ENCODE measurements at places on chromosomes 2 and 18.
A peak's percentile ranks its signal among the peaks of the same experiment; 100 is the strongest.

GRCh38 chr2:42249887-42250286 lies 80.7 kb downstream of the EML4 start:
- DNase-seq, result no peak

DNA sequence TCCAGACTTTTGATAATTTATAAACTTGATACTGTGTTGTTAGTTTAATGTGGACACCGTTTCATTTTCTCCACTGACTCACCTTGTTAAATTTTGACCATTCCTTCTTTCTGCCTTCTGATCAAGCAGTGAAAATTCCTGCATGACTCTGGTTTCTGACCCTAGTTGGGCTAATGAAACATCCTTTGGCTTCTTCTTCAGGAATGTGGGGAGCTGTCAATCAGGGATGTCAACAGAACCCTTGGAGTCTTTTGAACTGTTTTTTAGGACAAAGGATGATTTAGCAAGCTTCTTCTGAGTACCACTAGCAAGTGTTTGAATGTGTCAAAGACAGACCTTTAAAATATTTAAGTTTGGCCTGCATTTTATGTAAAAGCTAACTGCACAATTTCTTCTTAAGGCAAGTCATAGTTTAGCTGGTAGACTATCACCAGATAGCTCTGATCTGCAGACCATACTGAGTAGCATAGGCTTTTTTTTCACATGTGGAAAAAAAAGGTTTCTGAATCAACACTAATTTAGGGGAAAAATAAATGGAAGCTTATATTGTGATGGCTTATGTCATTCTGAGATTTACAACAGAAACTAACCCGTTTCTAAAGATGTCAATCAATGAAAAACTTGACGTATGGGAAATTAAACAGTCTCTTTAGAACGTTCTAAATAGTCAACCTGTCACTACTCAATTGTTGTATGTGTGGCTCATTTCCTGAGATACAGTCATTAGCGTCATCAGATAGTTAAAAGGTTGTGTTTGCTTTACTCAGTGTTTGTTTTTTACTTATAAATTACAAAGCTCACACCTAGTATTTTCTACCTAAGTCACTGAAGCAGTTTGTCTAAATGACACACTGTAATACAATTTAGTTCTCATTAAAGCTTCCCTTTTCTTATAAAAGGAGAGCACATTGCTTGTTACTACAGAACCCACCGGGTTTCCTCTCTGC lies 311.4 kb downstream of the PTPRM start:
- DNase-seq, result no peak

DNA sequence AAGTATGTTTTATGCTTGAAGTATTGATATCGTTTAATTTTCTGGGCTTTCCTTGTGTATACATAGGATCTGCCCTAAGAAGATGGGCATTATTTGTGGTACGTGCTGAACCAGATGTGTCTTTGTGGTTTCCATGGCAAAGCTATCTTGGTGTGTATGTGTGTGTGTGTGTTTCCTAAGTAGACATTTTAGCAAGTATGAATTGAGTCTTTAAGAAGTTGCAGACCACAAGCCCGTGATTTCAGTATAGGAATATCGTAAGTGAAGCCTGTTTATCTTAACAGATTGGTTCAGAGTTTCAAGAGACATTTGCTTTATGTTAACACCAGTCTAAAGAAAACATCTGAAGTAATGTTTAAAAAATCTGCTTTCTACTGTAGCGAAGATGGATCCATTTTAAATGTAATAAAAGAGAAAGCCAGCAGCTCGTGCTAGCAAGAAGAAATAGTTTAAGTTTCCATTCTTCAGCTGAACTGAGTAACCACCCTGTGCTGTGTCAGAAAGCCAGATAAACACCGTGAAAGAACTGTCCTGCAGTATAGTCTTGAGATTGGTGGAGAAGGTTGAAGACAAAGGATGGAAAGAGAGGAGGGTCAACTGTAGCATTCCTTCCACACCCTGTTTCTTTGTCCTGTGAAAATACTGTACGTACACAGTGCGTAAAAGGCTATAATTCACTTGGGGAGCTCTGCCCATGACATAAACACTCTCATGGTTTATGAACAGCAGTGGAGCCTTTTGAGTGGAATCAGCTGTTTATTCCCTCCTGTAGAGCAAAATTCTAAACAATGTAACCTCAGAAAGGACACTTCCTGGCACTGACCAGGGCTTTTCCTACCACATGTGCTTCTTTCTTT lies 91.9 kb upstream of the FOSL2 start:
- DNase-seq, result no peak

DNA sequence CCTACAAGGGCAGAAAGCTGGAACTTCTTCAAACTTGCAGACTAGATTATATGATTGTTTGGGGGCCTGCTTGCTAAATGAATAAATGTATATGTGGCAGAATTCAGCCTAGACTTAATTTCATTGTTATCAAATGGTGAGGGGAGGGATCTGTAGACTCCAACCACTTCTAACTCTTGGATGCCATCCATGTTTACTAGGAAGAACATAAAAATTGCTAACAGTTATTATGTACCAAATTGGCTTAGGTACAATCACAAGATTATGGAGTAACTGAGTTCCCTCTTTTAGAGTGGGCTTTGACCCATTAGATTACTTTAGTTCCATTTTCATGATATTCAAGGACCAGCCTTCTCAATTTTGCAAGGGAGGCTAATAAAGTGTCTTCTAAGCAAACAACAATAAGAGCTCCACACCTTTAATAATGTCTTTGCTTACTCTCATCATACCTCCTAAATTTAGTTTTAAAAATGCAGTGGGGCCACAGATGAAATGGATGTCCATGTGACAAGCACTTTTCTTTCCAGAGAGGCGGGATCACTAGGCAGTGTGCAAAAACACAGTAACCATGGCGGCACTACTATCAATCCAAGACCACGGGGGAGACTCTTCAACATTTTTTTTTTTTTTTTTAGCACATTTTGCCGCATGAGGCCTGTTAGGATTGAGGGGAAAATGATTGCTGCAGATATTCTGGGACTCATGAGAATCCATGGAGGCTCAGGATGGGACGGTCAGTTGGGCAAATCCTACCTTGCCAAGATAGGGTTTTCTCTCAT lies 217.6 kb upstream of the SPRED2 start:
- DNase-seq, result no peak

- peak; percentile 50 for DNase-seq
Observed at GRCh38 chr2:70861777-70862625, 26.4 kb upstream of the CD207 start.

- no peak for DNase-seq
Observed at GRCh38 chr2:168130346-168130745, 117.0 kb downstream of the STK39 start.

GRCh38 chr2:191436368-191437055 lies 191.3 kb downstream of the MYO1B start:
- DNase-seq, result no peak

- no peak for DNase-seq
Observed at GRCh38 chr18:52409727-52410126, 69.7 kb downstream of the DCC start.

DNA sequence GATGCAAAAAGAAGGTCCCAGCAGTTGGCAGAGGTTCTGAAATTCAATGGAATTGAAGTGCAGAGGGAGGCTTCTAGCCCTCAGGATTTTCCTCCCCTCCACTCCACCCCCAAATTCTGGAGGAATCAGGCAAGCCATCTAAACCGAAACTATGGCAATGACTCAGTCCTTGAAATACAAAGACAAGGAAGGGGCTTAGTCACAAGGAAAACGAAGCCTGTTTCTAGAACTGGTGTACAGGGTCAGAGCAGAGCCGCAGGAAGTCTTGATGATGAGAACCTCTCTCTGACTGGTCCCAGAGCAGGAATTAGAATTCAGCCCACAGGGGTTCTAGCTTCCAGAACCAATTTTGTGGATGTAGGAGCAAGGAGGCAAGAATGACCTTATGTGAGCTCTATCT lies 111.7 kb upstream of the SCN1A start:
- DNase-seq, result no peak

GRCh38 chr18:23723121-23723520 lies 33.9 kb downstream of the LAMA3 start:
- no peak for DNase-seq

- no peak for DNase-seq
Observed at GRCh38 chr18:77944533-77944932, 694.9 kb downstream of the GALR1 start.

- DNase-seq, result no peak
Observed at GRCh38 chr18:4821801-4822200, 366.7 kb upstream of the DLGAP1 start.

GRCh38 chr18:3211236-3211992 lies 8.4 kb downstream of the MYOM1 start:
- no peak for DNase-seq

GRCh38 chr2:207683879-207684627 lies 27.4 kb upstream of the CCNYL1 start:
- no peak for DNase-seq

DNA sequence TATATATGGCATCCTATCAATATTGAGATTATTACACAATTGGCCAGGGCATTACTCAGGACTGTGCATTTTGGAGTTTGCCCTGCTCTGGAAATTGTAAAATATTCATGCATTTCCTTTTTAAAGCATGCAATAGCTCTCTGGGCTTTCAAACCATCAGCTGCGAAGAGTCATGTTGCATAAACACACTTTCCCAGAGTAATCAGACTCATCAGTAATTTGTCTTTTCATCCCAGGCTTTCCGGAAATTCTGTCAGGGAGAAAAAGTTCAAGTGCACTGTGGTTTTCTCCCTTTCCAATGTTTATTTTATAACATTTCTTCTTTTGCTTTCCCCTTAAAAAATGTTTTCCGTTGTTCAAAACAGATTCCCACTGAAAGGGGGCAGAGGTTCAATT lies 38.9 kb upstream of the FHL2 start:
- DNase-seq, result no peak

DNA sequence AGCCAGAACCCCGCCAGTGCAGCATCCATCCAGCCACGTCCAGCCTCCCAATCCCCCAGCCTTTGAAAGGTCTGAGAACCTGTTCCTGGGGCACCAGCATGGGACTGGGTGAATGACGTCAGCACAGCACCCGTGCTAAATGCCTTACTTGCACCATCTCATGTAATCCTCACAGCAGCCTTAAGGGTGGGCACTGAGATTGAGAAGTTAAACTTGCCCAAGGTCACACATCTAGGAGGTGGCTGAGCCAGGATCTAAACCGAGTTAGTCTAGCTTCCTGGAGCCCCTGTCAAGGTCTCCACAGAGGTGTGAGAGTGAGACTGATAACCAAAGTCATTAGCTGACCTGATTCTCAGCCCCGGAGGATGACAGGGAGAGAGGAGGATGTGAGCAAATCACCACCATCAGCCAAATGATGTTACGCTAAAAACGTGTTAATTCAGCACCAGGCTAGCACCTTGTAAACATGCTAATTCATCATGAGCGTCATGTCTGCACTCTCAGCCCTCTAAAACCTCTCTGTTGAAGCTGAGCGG lies 4.6 kb downstream of the CD8A start:
- peak; percentile 93 for DNase-seq

DNA sequence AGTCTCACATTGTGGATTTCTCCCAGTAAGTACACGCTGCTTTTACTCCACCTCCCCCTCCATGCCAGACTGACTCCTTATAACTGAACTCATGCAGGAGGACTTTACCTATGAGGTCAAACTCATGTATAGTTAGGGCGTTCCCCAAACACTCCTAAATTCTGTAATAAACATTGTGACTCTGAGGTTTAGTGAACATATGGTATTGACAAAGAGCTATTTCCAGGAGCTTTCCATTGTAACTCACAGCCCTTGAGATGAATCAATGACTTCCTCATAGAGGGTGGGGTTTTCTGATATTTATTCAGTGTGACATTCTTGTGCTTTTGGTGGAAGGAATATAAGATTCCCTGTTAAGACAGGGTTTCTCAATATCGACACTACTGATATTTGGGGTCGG lies 337.4 kb upstream of the SLC14A2 start:
- no peak for DNase-seq

DNA sequence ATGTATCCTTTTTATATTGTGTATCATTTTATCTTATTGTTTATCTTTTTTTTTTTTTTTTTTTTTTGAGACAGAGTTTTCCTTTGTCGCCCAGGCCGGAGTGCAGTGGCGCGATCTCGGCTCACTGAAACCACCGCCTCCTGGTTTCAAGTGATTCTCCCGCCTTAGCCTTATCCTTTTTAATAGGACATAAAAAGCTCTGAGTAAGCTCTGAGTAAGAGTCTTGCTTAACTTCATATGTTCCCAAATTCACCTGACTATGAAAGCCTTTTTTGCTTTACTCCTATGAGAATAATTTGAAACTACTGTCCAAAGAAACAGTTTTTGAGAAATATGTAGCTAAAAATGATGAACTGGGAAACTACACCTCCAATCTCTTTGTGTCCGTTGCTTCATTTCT lies 525.5 kb downstream of the IRS1 start:
- DNase-seq, result no peak

- no peak for DNase-seq
Observed at GRCh38 chr18:28863396-28863795, 686.5 kb upstream of the CDH2 start.

DNA sequence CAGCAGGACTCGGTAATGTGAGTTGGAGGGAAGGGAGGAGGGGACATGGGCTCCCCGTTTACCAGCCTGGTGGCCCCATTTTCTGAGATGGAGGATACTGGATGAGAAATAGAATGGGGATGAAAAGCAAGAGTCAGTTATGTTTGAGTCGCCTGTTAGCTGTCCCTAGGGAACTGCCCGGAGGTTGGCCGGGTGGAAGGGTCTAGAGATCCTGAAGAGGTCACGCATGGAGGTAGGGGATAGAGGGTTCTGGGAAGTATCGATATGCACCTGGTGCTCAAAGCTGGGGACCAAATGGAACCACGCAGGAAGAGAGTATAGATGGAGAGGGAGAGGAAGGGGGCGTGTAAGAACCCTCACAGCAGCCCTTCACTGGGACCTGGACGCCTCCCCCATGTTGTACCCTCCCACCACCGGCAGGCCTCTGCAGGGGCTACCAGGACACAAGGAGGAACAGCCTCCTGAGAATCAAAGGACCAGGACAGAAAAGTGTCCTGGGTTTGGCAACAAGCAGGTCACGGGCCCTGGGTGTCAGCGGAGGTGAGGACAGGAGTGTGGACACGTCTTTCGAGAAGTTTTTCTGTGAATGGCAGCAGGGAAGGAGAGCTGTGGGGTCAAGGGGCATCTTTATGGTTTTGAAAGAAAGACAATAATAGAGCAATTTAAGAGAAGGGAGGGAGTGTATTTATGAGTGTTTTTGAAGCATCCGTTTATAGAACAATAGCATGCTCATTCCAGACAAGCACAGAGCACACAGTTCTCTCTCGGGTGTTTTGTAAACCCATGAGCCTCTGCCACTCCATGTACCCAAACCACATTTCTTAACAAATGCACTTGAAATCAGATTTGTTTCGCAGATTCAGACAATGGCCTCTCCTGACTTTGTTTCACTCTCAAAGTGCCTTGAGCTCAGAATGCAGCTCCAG lies 132.2 kb downstream of the SMAD7 start:
- no peak for DNase-seq

All from central memory CD8-positive, alpha-beta T cell (primary cell).